Ovary (tissue), 10 donors: ENCODE measurements at places on chromosomes 3 and 15. TPM values are rescaled to one million over a fixed set of nuclear protein-coding genes. Genes with fewer than 3 reads are reported as not detected.

DNA sequence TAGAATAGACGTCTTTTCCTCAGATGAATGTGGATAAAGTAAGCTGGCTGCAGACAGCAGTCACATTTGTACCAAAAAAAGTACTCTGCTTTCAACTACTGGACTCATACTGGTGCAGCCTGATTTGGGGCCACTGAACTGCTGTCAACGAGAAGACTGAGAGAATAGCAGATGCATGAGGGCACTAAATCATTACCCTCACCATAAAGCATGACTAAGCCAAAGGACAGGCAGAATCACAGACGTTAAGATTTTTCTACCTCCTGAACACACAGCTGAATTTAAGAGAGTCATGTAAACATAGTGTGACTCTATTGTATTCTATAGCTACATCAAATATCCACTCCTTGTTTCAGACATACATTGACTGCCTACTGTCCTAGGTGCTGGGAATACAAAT is 67.8 kb upstream of the CDAN1 start:
- no peaks in the 10 kb centered on the region for H3K27me3 ChIP-seq
- no peak overlapping the region for H3K27ac ChIP-seq
- H3K36me3 ChIP-seq, result no peaks in the 10 kb centered on the region
- no peak overlapping the region for H3K4me3 ChIP-seq

DNA sequence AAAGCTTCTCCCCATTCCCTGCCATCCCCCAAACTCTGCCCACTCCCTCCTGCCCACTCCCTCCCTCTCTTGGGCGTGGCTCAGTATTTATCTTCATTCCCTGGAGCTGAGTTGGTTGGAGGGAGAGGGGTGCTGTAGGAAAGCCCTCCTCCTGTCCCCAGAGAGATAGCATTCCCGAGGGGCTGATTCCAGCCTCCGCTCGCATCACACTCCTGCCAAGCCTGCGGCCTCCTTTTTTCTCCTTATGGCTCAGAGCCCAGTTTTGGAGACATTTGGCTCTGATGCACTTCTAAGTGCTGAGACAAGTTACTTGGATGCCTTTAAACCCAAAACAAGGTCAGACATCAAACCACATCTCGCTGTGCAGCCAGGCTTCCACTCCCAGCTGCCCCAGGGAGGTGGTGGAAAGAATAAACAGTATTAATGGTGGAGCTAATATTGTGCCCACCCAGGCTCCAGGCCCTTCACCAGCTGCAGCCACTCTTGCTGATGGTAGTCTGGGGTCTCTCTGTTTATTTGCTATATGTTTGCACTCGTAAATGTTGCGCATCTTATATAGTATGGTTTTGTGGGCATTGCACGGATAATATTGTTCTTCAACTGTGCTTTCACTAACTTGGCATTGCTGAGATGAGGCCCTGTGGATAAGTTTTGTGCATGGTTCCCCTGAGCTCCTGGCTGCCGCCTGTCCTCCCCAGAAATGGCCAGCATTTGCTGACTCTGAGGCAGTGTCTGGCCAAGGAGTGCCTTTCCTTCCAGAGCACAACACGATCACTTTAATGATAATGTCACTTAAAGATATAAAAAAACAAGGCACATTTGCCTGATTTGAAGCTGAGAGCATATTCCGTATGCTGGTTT is 157.2 kb downstream of the LRRC28 start:
- H3K4me1 ChIP-seq, result peaks cover 6% of the 10 kb centered on the region
- DNase-seq, result peak; percentile 51
- H3K36me3 ChIP-seq, result no peaks in the 10 kb centered on the region
- no peaks in the 10 kb centered on the region for H3K27me3 ChIP-seq
- H3K4me3 ChIP-seq, result no peak overlapping the region

GRCh38 chr3:634511-634910 is 437.9 kb downstream of the CHL1 start:
- no peak overlapping the region for H3K27ac ChIP-seq
- H3K27me3 ChIP-seq, result no peaks in the 10 kb centered on the region
- no peak for DNase-seq
- no peak overlapping the region for H3K4me3 ChIP-seq
- H3K4me1 ChIP-seq, result no peaks in the 10 kb centered on the region

The CD200 gene
- total RNA-seq, result 36.4 TPM

DNA sequence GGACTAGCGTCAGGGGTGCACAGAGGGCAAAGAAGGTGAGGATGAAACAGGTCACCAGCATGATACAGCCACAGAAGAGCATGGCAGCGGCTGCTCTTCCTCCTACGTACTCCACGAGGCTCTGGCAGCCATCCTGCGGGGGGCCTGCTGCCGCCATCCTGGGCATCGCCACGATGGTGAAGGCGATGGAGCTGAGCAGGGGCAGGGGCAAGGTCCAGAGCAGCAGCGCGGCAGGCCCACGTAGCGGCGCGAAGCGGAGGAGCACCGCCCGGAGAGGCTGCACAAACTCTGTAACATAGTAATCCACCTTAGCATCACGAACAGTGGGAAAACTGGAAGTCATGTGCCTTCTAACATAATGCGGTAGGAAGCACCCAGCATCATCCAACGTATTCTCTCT is 491.6 kb downstream of the PYDC2 start:
- H3K27me3 ChIP-seq, result peaks cover 2% of the 10 kb centered on the region
- no peak for DNase-seq

- no peak overlapping the region for H3K4me3 ChIP-seq
- H3K36me3 ChIP-seq, result no peaks in the 10 kb centered on the region
- H3K4me1 ChIP-seq, result no peaks in the 10 kb centered on the region
- H3K27me3 ChIP-seq, result no peaks in the 10 kb centered on the region
- no peak for DNase-seq
Observed at GRCh38 chr3:129838086-129838485, 55.4 kb downstream of the TMCC1 start.

GRCh38 chr3:135576751-135577150 is 388.8 kb upstream of the PPP2R3A start:
- no peaks in the 10 kb centered on the region for H3K27me3 ChIP-seq
- H3K4me3 ChIP-seq, result no peak overlapping the region
- H3K36me3 ChIP-seq, result no peaks in the 10 kb centered on the region
- H3K27ac ChIP-seq, result no peak overlapping the region
- DNase-seq, result no peak

The RPL39L gene
- 4.0 TPM for total RNA-seq

- no peaks in the 10 kb centered on the region for H3K27me3 ChIP-seq
- DNase-seq, result no peak
- H3K36me3 ChIP-seq, result no peaks in the 10 kb centered on the region
- no peak overlapping the region for H3K27ac ChIP-seq
- no peak overlapping the region for H3K4me3 ChIP-seq
- H3K4me1 ChIP-seq, result no peaks in the 10 kb centered on the region
Observed at GRCh38 chr3:179750720-179751328, 98.0 kb downstream of the USP13 start.

GRCh38 chr3:11411956-11412355 is 139.8 kb downstream of the ATG7 start:
- DNase-seq, result no peak
- H3K4me1 ChIP-seq, result no peaks in the 10 kb centered on the region
- H3K36me3 ChIP-seq, result no peaks in the 10 kb centered on the region
- no peaks in the 10 kb centered on the region for H3K27me3 ChIP-seq

GRCh38 chr3:57999417-58000115 is 8.7 kb upstream of the FLNB start:
- H3K27me3 ChIP-seq, result no peaks in the 10 kb centered on the region
- H3K36me3 ChIP-seq, result no peaks in the 10 kb centered on the region
- no peak overlapping the region for H3K4me3 ChIP-seq
- no peak overlapping the region for H3K27ac ChIP-seq

GRCh38 chr3:145721815-145722214 is 439.2 kb downstream of the PLOD2 start:
- H3K4me3 ChIP-seq, result no peak overlapping the region
- no peak for DNase-seq
- no peaks in the 10 kb centered on the region for H3K36me3 ChIP-seq
- H3K4me1 ChIP-seq, result no peaks in the 10 kb centered on the region
- H3K27ac ChIP-seq, result no peak overlapping the region

DNA sequence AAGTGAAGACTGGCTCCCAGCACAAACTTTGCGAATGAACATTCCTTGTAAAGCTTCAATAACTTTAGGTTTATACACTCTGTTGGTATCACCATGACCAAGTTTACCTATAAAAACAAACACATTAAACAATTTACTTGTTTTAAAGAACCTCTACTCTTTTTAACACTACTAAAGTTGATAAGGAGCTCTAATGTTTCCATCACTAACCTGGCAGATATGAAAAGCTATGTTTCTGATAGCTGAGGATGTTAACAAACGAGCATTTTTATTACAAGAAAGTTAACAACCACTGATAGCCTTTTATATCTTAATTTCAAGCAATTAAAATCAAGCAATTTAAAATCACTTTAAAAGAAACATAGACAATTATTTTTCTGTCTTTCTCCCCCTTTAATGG is 80.8 kb downstream of the HERC1 start:
- no peak overlapping the region for H3K27ac ChIP-seq
- H3K27me3 ChIP-seq, result no peaks in the 10 kb centered on the region
- DNase-seq, result no peak
- H3K4me1 ChIP-seq, result no peaks in the 10 kb centered on the region

GRCh38 chr15:88181613-88182012 is 74.9 kb downstream of the NTRK3 start:
- H3K36me3 ChIP-seq, result no peaks in the 10 kb centered on the region
- no peak overlapping the region for H3K27ac ChIP-seq
- H3K4me1 ChIP-seq, result no peaks in the 10 kb centered on the region
- H3K4me3 ChIP-seq, result no peak overlapping the region
- H3K27me3 ChIP-seq, result no peaks in the 10 kb centered on the region

GRCh38 chr3:195770081-195770840 is 41.5 kb downstream of the MUC4 start:
- H3K4me3 ChIP-seq, result no peak overlapping the region
- H3K36me3 ChIP-seq, result no peaks in the 10 kb centered on the region
- no peak overlapping the region for H3K27ac ChIP-seq
- no peaks in the 10 kb centered on the region for H3K4me1 ChIP-seq

- no peak overlapping the region for H3K27ac ChIP-seq
- H3K4me3 ChIP-seq, result no peak overlapping the region
- no peak for DNase-seq
- no peaks in the 10 kb centered on the region for H3K4me1 ChIP-seq
- H3K36me3 ChIP-seq, result no peaks in the 10 kb centered on the region
Observed at GRCh38 chr3:141020143-141020830, 30.9 kb upstream of the SPSB4 start.

GRCh38 chr15:37007301-37007700 is 93.0 kb downstream of the MEIS2 start:
- no peak overlapping the region for H3K4me3 ChIP-seq
- no peak overlapping the region for H3K27ac ChIP-seq
- H3K4me1 ChIP-seq, result no peaks in the 10 kb centered on the region
- no peaks in the 10 kb centered on the region for H3K36me3 ChIP-seq
- no peak for DNase-seq

DNA sequence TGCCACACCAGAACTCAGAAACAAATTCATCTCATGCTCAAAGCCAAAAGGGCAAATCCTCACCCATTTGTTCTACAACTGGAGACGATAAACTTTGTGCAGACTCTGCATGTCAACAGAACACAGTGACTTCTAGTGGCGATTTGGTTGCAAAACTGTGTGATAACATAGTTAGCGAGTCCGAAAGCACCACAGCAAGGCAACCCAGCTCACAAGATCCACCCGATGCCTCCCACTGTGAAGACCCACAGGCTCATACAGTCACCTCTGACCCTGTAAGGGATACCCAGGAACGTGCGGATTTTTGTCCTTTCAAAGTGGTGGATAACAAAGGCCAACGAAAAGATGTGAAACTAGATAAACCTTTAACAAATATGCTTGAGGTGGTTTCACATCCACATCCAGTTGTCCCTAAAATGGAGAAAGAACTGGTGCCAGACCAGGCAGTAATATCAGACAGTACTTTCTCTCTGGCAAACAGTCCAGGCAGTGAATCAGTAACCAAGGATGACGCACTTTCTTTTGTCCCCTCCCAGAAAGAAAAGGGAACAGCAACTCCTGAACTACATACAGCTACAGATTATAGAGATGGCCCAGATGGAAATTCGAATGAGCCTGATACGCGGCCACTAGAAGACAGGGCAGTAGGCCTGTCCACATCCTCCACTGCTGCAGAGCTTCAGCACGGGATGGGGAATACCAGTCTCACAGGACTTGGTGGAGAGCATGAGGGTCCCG is 199.7 kb downstream of the AKAP13 start:
- H3K27me3 ChIP-seq, result no peaks in the 10 kb centered on the region
- no peak overlapping the region for H3K4me3 ChIP-seq
- no peak for DNase-seq

The SMAD6 gene
- total RNA-seq, result 13.7 TPM

DNA sequence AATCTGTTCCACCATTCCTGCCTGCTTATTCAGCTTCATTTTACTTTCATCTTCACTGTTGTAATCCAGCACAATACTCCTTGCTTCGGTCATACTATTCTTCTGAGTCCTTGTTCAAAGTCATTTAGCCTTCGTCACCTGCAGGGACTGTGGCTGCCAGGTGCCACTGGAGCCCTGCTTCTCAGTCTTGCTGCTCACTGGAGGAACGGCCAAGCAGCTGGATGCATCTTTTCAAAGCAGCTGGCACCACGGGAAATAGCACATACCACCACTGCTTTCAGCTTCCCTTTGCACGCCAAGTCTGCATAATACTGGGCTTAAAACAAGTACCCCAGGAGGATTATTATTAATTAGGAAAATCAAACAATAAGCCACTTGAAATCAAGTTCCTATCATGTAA is 287.6 kb downstream of the BCHE start:
- no peaks in the 10 kb centered on the region for H3K27me3 ChIP-seq
- no peak for DNase-seq
- H3K36me3 ChIP-seq, result no peaks in the 10 kb centered on the region
- H3K4me3 ChIP-seq, result no peak overlapping the region

DNA sequence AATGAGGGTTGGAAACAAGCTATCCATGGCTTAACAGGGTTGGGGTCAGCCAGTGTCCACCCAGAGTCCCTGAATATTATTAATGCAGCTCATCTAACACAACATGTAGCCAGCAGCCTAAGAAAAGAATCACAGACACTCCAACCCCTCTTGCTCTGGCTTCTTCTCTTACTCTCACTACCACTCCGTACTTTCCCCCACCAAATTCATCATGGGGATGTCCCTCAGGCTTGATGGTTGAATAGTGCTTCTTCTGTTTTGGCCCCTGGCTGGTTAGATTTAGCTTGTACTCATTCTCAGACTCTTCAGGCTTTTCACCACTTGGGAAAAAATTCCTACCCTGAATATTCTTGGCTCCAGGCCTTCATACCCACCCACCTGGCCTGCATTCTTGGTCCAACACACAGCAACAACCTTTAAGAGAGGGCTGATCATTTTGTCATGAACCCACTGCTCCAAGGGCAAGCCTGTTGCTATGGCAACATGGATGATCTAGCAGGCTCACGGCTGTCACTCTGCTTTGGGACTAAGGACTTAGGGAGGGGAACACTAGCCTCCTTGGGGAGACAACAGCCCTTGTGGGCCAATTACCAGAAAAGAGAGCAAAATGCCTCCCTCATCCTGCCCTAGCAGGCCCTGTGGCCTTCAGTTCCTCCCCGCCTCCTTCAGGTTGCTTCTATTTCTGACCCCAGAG is 9.4 kb upstream of the MED12L start:
- no peak overlapping the region for H3K27ac ChIP-seq
- H3K4me3 ChIP-seq, result no peak overlapping the region
- H3K27me3 ChIP-seq, result no peaks in the 10 kb centered on the region
- DNase-seq, result no peak
- no peaks in the 10 kb centered on the region for H3K36me3 ChIP-seq

The TMEM207 gene
- total RNA-seq, result not detected

GRCh38 chr3:123914829-123915228 is 30.7 kb upstream of the MYLK start:
- H3K36me3 ChIP-seq, result no peaks in the 10 kb centered on the region
- no peaks in the 10 kb centered on the region for H3K4me1 ChIP-seq
- no peak overlapping the region for H3K27ac ChIP-seq
- H3K27me3 ChIP-seq, result no peaks in the 10 kb centered on the region
